ENCODE measurements at places on chromosomes 6 and 20.

- no peak for DNase-seq
These were observed 73.5 kb upstream of the SCGN start for GRCh38 chr6:25578538-25578937.

GRCh38 chr6:21151119-21151518, 442.4 kb upstream of the SOX4 start:
- no peak for DNase-seq

- no peak for DNase-seq
These were observed 222.3 kb downstream of the IBTK start for GRCh38 chr6:82025271-82025670.

DNA sequence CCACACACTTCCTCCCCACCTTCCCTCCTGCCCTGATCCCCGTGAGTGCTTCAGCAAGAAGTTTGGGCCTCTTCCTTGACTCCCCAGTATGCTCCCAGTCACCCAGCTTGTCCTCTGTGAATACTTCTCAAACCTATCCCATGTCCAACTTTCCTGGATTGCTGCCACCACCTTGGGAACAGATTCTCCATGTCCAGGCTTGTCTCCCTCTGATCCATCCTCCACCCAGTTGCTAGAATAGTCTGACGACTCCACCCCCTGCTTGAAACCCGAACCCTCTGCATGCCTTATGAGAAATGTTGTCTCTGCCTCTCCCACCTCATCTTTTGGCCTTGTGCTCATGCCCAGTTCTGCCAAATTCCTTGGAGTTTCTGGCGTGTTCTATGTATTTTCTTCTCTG, 108.0 kb downstream of the PPP1R14C start:
- no peak for DNase-seq

- DNase-seq = no peak
These were observed 1574.9 kb downstream of the HACE1 start for GRCh38 chr6:103284835-103285234.

GRCh38 chr6:103105686-103106085, 1712.2 kb downstream of the GRIK2 start:
- DNase-seq = no peak

DNA sequence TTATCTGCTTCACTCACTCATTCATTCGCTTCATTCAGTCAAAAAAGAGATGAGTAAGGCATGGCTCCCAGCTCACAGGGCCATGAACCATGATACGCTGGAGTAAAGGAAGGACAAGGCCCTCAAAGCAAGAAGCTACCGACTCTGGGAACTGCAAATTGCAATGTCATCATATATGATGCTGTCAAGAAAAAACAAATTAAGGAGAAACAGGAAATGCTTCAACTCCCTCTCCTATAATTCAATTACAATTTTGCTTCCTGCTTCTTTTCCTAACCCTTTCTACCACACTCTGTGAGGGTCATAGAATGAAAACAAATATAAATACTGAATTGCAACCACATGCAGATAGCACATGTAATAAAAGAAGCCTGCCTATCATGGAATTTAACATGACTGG, 725.7 kb upstream of the FLRT3 start:
- DNase-seq = no peak

DNA sequence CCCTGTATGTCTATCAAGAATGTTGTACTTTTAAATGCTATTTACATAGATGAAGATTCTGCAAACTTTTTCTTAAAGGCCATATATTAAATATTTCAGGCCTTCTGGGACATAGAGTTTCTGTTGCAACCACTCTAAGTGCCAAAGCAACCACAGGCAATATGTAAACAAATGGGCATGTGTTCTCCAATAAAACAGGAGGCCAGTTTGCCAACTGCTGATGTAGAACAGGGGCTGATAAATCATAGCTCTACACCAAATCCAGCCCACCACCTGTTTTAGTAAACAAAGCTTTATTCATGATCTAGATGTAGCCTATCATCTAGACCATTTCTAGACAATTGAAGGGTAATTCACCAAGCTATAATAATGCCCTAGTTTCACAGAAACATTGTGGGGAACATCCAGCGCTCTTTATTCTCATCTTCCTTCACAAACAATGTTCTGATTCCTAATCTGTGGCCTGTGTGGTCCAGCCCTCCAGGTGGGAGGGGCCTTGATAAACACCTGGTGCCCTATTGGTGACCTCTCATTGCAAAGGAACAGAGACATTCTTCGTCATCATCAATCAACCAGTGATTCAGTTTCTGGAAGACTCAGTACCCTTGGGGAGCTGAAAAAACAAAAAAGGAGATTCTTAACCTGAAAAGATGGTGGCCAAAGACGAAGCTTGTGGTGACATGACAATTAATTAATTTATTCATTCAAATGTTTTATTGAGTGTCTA, 80.2 kb downstream of the PREP start:
- DNase-seq = no peak

GRCh38 chr6:31918069-31918720, 9.3 kb upstream of the C2 start:
- no peak for DNase-seq

DNA sequence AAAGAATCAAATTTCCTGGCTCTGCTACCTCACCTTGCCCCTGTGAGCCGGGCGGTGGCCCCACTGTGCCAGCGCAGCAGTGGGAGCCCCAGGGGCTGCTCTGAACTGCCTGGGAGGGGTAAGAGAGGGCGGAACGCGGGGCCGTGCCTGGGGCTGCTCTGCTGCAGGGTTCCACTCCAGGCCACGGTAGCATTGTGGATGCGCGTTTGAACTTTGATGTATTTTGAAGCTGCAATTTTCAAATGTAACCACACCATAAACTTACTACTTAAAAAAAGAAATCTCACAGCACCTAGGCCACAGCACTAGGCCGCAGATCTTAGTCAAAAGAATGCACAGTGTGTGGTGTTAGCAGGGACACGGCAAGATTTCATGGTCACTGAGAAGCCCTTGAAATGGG, 57.5 kb downstream of the PRDM1 start:
- DNase-seq = no peak

- no peak for DNase-seq
These were observed 106.1 kb upstream of the GLP1R start for GRCh38 chr6:38942442-38942841.

- DNase-seq = no peak
These were observed 188.8 kb downstream of the BACH2 start for GRCh38 chr6:90107771-90108282.

DNA sequence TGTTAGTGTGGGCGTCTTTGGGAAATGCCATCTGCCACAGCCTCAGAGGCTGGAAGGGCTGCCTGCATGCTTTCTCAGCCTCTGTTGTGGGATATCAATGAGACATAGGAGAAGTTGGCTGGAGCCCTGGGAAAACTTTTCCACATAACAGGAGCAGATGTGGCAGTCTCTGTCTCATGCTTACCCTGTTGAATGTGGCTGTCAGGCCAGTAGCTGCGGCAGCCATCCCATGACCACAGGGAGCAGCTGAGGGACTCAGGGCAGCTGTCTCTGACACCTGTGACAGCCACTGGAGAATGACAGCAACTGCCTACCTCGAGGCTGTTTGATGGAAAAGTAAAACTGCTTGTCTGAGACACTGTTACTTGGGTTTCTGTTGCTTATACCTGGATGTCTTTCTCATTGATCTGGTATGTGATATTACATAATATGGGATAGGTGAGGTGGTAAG, 64.4 kb downstream of the TULP4 start:
- DNase-seq = no peak

- no peak for DNase-seq
These were observed 213.9 kb upstream of the LAMP5 start for GRCh38 chr20:9300534-9300933.

DNA sequence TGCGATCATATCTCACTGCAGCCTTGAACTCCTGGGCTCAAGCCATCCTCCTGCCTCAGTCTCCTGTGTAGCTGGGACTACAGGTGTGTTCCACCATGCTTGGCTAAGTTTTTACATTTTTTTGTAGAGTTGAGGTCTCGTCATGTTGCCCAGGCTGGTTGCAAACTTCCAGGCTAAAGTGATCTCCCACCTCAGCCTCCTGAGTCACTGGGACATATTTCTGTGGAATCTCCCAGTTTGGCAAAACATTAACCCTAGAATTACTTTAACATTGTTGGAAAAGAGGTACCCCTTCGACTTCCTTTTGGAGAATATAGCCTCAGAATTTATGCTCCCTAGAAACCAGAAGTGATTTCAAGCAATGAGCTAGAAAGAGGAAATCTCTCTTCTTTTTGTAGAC, 57.2 kb downstream of the SHLD1 start:
- DNase-seq = no peak

- DNase-seq = no peak
These were observed 72.5 kb downstream of the FAM50B start for GRCh38 chr6:3921663-3922062.

GRCh38 chr6:43940393-43941087, 170.5 kb downstream of the VEGFA start:
- no peak for DNase-seq

DNA sequence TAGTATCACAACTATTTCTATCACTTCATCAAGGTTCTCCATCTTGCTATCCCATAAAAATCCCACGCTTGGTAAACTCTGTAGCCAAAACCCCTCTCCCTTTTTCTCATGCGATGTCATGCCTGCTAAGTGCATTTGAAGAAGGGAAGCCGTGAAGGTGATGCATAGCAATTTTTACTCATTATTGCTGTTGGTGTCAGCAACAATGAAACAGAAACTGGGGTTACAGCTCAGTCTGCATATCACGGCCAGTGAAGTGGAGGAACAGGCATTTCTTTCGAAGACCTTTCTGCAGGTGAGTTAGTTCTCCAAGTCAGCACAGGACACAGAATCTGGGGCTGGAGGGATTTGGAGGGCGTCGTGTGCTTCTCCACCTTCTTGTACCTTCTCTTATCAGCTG, 5.8 kb downstream of the UNC93A start:
- no peak for DNase-seq

- DNase-seq = no peak
These were observed 2.9 kb downstream of the NRN1 start for GRCh38 chr6:6003621-6004366.

- no peak for DNase-seq
These were observed 184.3 kb upstream of the CST7 start for GRCh38 chr20:24764794-24765202.

GRCh38 chr20:60648556-60648955, 603.5 kb upstream of the CDH4 start:
- no peak for DNase-seq

- no peak for DNase-seq
These were observed 446.7 kb downstream of the GJA1 start for GRCh38 chr6:121881974-121882667.

DNA sequence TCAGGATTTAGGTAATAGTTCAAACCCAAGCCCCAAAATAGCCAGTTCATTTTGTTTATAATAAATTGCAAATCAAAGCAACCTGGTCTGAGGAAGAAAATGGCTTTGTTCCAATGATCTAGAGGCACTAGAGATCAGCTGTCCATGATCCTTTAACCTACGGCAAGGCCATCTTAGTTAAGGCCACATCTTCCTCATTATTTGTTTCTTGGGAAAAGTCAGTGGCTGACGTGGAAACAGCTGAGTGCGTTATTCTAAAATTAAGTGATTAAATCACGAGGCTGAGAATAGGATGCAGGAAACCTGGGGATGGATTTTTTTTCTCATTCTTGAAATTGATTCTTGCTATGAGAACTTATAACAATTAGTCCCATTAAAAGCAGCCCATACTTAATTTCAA, 10.1 kb upstream of the TENT5A start:
- no peak for DNase-seq

GRCh38 chr6:143490775-143491174, 20.7 kb downstream of the FUCA2 start:
- no peak for DNase-seq

- no peak for DNase-seq
These were observed at the start of gene PGK2 for GRCh38 chr6:49787176-49787575. PGK2 (minus strand) TSS chr6:49787285; CDS start chr6:49787187, 98 bp downstream.

GRCh38 chr6:101231606-101232235, 161.8 kb upstream of the GRIK2 start:
- no peak for DNase-seq

GRCh38 chr20:15475483-15475882, 1097.8 kb downstream of the KIF16B start:
- no peak for DNase-seq

- DNase-seq = no peak
These were observed 9.8 kb upstream of the DEFB123 start for GRCh38 chr20:31430568-31431115.

- no peak for DNase-seq
These were observed 38.2 kb upstream of the IER3 start for GRCh38 chr6:30782425-30783014.

DNA sequence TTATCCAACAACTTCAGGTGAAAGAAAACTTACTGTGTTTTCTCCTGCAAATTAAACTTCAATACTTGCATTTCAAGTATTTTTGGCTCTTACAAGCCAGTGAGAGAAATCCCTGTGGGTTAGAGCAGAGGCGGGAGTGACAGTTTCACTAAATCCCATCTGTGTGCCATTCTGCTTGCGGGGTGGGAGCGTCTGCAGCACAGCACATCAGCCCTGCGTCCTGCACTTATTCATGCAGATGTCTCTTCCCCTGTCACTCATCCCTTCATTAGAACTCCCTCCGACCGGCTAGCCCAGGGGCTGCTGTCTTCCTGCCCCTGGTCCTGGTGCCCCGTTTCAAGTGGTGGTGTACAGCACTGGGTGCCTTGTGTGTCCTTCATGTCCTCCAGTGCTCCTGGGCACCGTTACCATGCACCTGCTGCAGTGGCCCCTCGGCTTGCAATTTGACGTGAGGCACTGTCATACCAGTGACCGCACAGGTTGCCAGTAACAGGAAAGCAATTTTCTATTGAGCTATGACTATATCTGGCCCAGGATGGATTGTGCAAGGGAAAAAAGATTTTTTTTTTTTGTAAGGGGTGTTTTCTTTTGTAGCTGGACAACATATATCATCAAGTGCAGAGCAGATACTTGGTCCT, 59.4 kb downstream of the INSM1 start:
- DNase-seq = no peak

GRCh38 chr6:111573131-111573883, 32.4 kb downstream of the TRAF3IP2 start:
- DNase-seq = no peak

DNA sequence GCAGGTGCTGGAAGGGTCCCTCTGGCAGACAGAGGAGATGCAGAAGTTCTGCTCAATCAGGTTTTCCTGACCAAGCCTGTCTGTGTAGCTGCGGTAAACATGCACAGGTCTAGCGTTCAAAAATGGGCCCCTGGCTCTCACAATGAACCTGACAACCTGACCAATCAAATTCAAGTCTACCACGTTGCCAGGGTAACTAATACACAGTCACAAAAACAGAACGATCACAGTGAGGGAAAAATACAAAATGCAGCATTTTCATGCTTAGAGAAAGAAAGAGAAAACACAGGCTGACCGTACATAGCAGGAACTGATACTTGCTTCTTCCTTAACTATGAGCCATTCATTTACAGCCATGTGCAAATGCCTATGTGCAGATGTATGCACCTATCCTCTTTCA, 353.1 kb upstream of the TSHZ2 start:
- no peak for DNase-seq
